Pulmonary artery endothelial cell (primary cell): ENCODE measurements at places on chromosomes 2 and 18.
A peak's percentile ranks its signal among the peaks of the same experiment; 100 is the strongest.

DNA sequence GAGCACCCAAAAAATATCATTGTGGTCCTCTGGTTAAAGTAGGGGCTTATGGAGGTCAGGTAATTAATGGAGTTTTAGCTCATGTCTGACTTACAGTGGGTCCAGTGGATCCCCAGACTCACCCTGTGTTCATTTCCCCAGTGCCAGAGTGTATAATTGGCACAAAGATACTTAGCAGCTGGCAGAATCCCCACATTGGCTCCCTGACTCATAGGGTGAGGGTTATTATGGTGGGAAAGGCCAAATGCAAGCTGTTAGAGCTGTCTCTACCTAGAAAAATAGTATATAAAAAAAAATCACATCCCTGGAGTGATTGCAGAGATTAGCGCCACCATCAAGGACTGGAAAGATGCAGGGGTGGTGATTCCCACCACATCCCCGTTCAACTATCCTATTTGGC is 1067.6 kb upstream of the ACVR2A start:
- DNase-seq, result no peak

- no peak for DNase-seq
These were observed 116.3 kb upstream of the SPRED2 start for GRCh38 chr2:65548576-65549256.

GRCh38 chr2:161177969-161178368 is 17.7 kb downstream of the TANK start:
- no peak for DNase-seq

GRCh38 chr2:150101947-150102346 is 385.5 kb downstream of the RND3 start:
- no peak for DNase-seq

DNA sequence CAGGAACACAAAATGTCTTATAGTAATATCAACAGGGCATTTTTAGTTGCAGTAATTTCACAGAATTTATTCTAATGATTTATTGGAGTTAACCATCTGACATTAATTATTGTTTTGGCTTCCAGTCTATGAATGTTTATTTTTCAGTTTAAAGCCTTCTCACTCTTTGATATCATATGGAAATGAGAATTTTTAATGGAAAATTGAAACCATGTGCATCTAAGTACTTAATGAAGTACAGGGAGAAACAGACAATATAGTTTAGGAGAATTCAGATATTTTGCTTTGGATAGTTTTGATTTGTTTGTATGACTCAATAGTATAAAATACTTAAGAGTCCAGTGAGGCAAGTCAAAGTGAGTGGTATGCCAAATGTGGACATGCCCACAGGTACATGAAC is 126.1 kb downstream of the OLA1 start:
- DNase-seq, result no peak

DNA sequence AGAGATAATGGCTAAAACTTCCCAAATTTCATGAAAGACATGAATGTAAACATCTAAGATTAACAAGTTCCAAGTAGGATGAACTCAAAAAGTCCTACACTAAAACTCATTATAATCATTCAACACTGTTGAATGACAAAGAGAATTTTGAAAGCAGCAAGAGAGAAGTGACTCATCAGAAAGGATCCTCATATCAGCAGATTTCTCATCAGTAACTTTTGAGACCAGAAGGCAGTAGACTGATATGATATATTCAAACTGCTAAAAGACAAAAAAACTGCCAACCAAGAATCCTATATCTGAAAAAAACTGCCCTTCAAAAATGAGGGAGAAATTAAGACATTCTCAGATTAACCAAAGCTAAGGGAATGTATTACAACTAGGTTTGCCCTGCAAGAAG is 130.6 kb upstream of the OTX1 start:
- no peak for DNase-seq

- DNase-seq, result no peak
These were observed 512.2 kb downstream of the SATB2 start for GRCh38 chr2:198945496-198945895.

DNA sequence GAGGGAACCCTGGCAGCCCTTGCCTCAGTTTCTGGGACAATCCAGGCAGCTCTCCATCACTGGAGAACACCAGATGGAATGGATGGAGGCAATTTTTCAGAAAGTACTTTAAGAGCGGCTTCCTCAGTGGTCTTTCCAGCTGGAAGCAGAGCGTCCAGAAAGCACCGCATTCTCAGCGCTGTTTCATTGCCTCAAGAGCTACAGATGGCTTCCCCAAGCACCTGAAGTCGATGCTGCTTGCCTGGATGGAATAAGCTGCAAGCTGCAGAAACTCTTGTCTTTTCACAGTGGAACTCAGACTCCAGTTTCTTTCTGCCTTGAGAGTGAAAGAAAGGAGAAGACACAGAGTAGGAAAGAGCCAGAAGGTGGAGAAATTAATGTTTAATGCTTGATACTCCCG is 766.9 kb downstream of the TDRD15 start:
- DNase-seq, result no peak

DNA sequence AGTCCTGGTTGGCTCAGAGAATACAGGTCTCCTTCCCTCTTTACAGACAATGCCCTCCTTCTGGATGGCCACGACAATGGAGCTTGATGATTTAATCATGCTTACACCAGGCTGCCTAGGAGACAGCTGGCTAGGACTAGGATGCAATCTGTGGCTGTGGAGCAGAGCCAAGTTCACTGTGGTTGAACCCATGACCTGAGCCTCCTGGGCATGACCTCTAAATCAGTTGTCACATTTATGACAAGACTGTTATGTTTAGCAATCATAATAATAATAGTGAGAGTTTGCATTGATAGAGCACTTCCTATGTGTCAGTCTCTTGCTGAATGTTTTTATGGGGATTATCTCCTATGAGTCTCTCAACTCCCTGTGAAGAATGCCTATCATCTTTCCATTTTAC is 244.1 kb downstream of the ICOS start:
- DNase-seq, result no peak

DNA sequence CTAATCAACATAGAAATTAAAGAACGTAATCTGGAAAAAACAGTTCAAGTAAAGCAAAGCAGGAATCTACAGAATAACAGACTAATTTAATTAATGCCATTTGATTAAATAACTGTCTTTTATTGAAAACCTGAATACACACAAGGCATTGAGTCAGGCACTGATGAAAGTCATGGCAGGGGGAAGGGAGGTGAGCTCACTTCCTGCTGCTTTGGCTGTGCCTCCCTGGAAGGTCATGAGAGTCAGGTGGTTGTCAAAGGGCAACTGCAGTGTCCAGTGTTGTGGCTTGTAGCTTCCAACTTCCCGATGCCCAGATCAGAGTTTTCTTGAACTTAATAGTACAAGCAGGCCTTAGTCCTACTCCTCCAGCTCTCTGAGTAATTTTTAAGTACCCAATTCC is 180.9 kb downstream of the PID1 start:
- DNase-seq, result no peak

- DNase-seq, result no peak
These were observed 111.7 kb upstream of the AGAP1 start for GRCh38 chr2:235382179-235382578.

- peak; percentile 46 for DNase-seq
These were observed 5.5 kb upstream of the SFT2D3 start for GRCh38 chr2:127695491-127696472.

- no peak for DNase-seq
These were observed 89.1 kb downstream of the RAD51AP2 start for GRCh38 chr2:17429130-17429529.

DNA sequence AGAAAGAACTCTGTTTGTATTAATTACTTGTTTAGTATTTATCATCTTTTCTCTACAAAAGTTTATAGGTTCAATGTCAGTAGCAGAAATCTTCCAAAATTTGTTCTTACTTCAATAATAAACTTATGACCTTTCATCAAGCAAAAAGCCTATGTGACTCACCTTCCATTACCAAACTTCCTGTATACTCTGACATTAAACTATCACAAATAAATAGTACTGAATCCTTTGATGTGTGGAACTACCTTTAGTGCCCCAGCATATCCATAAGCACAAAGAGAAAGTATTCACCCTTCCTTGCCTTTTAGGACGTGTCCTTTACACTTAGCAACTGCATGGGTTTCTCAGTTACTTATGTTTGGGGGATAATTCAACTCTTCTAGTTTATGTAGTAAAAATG is 166.0 kb downstream of the EHBP1 start:
- DNase-seq, result no peak

- DNase-seq, result no peak
These were observed 511.2 kb downstream of the METTL4 start for GRCh38 chr18:2060086-2060485.

- no peak for DNase-seq
These were observed 115.2 kb downstream of the ROCK1 start for GRCh38 chr18:20996418-20996817.

- no peak for DNase-seq
These were observed 3.0 kb downstream of the EVX2 start for GRCh38 chr2:176080540-176081375.

DNA sequence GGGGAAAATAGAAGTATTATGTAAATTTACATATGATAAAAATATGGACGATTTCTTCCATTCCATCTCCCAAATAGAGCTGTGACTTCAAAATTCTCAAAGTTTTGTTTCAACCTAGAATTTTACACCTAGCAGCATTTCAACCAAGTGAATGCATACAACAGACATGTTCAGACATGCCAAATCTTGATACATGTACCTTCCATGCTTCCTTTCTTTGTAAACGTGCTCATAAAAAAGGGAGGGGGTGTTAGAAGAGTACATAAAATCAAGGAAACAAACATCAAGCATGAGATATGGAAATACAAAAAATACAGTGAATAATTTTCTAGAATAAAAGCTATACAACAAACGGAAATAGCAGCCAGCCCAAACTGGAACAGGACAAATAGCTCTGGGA is 974.2 kb downstream of the ERBB4 start:
- DNase-seq, result no peak

GRCh38 chr18:62957885-62958472 is 242.6 kb downstream of the PHLPP1 start:
- no peak for DNase-seq

DNA sequence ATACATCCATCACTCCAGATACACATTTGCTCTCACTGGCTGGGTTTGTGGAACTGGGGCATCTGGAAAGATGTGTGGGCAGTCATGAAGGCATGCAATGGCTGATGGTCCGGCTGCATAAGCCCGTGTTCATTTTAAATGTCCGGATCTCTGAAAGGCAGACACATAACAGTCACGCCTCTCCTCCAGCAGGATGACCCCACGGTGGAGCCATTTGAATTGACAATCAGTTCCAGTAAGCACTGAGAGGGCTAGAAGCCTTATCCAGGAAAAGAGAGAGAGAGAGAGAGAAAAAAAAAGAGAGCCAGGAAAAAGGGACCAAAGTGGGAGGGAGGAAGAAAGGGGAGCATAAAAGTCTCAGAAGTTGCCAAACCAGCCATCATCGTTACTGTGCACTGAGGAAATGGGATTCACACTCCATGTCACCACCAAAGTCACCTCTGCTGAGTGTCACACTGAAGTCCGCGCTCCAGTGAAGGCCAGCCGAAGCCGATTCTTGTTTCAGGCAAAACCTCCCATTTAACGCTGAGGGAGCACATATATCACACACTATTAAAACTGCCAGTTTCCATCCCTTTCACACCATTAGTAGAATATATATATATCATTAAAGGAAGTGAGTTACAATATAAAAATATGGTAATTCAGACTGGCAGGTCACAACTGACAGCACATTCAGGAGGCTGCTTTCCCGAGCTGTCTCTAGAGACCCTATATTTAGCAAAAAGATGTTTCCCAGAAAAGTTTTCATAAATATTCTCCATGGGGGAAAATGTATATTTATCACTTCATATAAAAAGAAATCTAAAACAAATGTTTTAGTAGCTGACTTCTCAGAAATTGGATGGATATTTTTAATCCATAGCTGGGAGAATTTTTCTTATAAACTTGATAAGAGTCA is 142.0 kb downstream of the ACTR3 start:
- DNase-seq, result no peak

DNA sequence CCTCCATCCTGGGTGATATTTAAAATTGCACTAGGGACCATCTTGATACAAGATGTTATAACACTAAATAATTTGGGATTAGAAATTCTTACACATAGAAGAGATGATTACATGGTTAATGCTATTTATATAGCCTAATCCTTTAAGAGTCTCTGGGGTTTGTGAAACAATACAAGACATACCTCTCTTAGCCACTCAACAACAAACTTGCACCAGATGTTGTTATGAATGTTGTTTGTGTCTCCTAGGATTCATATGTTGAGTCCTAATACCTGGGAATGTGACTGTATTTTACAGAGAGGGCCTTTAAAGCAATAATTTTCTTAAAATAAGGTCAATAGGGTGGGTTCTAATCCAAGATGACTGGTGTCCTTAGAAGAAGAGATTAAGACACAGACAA is 678.3 kb downstream of the NYAP2 start:
- no peak for DNase-seq

- DNase-seq, result no peak
These were observed 67.7 kb upstream of the GPC1 start for GRCh38 chr2:240367721-240368120.

GRCh38 chr2:190587106-190587505 is 52.6 kb upstream of the NEMP2 start:
- no peak for DNase-seq

DNA sequence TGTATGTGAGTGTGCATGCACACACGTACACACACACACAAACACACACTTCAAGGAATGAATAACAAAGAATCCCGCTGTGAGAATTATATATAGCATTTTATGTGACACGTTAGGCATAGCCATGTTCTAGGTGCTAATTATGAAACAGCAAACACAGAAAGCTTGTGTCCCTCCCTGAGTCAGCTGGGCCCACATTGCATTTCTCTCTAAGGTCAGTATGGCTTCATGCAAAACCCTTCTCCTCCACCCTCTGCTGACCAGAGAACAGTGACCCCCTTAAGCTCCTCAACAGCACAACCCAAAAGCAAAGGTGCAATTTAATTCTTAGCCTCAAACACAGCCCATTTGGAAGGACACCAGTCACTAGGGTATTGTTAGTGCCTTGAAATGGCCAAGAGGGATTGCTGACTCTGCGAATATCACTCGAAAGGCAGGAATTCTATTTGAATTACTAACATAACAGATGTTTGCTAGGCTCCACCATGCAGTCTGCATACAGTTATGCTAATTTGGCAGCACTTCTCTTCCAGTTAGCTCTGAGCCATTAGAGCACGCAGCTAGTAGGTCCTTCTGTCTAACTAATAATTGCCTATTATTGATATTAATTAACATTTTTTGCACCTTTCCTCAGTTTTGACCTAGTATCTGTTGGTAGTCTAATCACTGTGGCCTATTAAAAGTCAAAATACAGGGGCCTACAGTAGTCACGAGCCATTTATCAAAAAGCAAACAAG is 149.0 kb downstream of the LNPK start:
- DNase-seq, result no peak

GRCh38 chr2:595831-596592 is 81.2 kb downstream of the TMEM18 start:
- no peak for DNase-seq

- no peak for DNase-seq
These were observed 175.1 kb downstream of the GULP1 start for GRCh38 chr2:188466761-188467160.

DNA sequence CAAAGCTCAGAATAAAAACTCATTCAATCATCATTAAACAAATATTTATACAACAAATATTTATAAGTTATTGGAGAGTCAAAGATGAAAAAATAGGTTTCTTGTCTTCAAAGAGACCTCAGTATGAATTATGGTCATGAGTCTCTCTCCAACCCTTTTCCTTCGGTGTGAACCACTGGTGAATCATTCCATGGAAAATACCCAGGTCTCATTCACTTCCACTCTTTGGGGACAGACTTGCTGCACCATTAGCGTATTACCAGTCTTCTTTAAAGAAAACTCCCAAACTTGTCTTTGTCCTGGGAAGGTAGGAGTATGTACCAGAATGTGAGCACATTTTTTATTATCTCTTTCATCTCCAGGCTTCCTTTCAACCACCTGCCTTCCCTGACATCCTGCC is 257.4 kb upstream of the RBMS1 start:
- no peak for DNase-seq

- no peak for DNase-seq
These were observed 268.2 kb upstream of the ID2 start for GRCh38 chr2:8413589-8414135.
